T-cell (primary cell): ENCODE measurements at places on chromosomes 4 and X.

GRCh38 chr4:158164768-158165213 lies 8.0 kb downstream of the GASK1B start:
- no peak for DNase-seq

DNA sequence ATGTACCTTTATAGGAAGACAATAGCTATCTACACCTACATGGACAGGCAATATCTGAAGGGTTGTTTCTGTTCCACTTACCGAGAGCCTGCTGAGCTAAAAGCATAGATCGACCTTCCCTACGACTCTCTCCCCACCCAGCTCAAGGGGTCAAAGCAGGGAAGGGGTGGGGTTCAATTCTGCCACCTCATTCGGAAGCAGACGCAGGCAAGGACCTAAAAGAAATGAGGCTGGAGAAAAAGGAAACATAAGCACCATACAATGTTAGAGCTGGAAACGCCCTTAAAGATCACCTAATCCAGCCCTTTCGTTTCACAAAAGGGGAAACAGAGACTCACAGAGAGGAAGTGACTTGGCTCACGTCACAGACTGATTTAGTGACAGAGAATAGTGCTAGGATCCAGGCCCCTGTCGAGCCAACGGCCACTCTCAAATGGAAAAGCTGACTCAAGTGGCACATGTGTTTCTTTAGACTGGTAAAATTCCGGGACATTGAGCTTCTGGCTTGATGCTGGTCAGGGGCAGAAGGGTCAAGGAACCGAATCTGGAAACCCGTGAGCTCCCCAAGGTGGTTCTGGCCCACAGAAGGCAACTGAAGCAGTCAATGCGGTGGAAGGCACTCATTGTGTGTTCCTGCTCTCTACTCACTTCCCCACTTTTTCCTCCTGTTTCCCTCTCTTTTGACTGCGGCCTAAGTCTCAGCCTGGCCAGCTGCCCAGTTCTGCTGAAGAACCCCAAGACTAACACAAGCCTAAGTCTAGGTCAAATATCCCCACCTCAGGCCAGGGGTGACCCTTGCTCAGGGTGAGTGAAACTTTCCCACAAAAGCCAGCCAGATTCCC lies 7.5 kb downstream of the SEPTIN6 start:
- no peak for DNase-seq

DNA sequence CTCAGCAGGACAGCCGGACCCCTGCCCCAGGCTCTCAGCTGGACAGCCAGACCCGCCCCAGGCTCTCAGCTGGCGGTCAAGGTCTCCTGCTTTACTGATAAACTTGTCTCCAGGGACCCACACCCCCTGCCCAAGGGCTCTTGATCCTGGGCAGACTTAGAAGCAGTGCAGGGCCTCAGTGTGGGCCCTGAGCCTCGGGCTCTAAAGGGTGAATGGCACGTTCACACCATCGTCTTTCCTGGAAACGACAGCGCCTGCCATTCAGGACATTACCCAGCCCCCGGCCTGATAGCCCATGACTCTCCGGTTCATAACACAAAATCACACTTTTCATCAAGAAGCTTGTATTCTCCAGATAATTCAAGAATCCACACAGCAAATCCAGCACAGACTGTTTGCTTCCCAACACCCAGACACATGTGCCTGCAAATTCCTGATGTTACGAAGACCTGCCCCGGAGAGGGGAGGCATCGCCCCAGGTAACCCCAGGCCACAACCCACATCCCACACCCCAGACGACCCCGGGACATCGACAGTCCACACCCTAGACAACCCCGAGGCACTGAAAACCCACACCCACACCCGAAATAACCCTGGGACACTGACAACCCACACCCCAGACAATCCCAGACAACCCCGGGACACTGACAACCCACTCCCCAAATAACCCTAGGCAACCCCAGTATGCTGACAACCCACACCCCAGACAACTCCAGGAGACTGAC lies 136.8 kb downstream of the FAM53A start:
- no peak for DNase-seq

DNA sequence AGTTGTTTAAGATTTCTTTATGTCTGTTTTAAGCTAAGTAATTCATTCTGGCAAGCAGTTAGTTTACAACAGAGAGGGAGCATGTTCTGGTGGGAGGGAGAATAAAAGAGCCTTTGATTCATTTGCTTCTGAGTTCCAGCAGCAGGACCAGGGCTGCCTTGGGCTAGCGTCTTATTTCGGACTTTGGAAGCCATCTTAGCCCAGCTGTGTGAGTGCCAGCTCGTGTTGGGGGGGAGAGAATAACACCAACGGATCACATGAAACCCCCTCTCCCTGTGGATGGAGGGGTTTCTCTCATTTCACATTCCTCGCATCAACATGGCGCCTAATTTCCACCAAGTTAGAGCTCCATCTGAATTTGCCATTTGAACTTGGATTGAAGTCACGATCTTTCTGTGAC lies 7.4 kb downstream of the GAB1 start:
- no peak for DNase-seq

- no peak for DNase-seq
These were observed 652.3 kb upstream of the AMOT start for GRCh38 chrX:113492895-113493294.

- DNase-seq, result no peak
These were observed 54.1 kb upstream of the DDIT4L start for GRCh38 chr4:100244347-100244746.

- DNase-seq, result no peak
These were observed 101.8 kb downstream of the HMX1 start for GRCh38 chr4:8769645-8770517.

GRCh38 chr4:34157547-34157946 lies 2086.8 kb downstream of the ARAP2 start:
- no peak for DNase-seq

- no peak for DNase-seq
These were observed 79.4 kb downstream of the RPS6KA6 start for GRCh38 chrX:84108584-84108983.

GRCh38 chr4:55255179-55255578 lies 90.9 kb upstream of the SRD5A3 start:
- DNase-seq, result no peak

- no peak for DNase-seq
These were observed 10.5 kb upstream of the ADD1 start for GRCh38 chr4:2832981-2833670.

GRCh38 chr4:139619644-139620043 lies 46.0 kb upstream of the MGST2 start:
- no peak for DNase-seq

GRCh38 chr4:53942712-53943111 lies 121.7 kb downstream of the CHIC2 start:
- DNase-seq, result no peak

DNA sequence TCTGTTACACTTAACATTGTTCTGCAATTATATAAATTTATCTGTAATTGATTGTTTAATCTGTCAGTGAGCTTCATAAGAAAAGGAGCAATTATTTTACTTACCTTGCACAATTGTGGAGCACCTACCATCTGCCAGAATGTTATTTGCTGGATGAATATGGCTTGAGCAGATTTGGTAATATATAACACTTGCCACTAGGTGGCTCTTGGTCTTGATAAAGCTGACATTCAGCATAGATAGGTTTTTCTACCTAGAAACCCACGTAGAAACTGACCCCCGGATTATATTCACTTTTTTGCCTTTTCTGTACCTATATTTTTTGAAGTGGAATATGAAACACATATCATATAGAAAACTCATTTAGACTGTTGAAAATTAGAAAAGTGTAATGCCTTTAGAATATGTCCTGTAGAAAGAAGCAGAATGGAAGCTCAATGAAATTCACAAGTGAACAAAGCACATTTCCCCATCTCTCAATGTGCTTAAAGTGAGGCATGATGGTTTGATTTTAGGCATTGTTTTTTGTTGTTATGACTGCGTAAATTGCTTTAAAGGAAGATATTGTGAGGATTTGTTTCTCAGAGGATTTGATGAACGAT lies 9.5 kb downstream of the RBPJ start:
- peak; percentile 5 for DNase-seq

- DNase-seq, result no peak
These were observed 96.8 kb upstream of the WDR44 start for GRCh38 chrX:118249146-118249545.

- no peak for DNase-seq
These were observed 173.7 kb downstream of the PTTG2 start for GRCh38 chr4:38133711-38134480.

DNA sequence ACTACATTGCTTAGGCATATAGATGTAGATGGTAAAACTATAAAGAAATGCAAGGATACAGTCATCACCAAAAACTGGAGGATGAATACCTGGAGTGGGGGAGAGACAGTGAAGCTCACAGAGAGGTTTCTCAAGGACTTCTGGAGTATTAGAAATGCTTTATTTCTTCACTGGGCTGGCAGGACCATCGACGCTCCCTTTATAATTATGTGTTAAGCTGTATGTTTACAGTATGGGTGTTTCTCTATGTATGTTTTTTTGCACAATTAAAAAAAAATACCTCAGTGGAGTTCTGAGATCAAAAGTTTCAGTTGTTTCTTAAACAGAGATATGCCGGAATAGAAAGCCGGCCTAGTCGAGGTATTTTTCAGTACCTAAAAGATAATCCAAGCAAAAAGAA lies 201.3 kb downstream of the NSUN7 start:
- DNase-seq, result no peak

DNA sequence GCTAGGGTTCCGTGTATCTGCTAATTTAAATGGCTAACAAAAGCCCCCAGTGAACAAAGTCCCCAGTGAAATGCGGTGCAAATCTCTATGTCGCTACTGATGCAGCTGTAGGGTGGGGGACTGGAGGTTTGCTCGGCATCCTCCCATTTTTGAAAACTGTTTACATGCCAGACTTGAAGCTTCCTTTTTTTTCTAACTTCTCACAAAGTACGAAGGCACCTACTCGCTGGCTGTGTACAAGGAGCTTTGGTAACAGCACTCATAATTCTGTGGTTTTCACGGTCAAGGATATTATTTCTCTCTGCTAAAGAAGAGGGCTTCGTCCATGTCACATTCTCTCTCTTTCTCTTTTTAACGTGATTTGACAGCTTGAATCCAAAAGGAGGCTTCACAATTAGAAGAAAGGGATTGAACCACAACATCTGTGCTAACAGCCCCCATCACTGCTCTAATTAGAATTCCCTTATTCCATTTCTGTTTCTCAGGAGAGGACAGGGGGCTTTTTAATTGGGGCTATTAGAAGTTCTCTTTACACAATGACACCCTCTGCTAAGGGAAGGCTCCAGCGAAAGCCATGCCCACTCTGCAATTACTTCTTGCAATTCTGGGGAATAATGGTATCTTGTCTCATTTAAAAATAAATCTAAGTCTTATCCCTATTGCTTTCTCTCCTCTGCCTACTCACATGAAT lies 46.7 kb downstream of the TMEM156 start:
- DNase-seq, result no peak

DNA sequence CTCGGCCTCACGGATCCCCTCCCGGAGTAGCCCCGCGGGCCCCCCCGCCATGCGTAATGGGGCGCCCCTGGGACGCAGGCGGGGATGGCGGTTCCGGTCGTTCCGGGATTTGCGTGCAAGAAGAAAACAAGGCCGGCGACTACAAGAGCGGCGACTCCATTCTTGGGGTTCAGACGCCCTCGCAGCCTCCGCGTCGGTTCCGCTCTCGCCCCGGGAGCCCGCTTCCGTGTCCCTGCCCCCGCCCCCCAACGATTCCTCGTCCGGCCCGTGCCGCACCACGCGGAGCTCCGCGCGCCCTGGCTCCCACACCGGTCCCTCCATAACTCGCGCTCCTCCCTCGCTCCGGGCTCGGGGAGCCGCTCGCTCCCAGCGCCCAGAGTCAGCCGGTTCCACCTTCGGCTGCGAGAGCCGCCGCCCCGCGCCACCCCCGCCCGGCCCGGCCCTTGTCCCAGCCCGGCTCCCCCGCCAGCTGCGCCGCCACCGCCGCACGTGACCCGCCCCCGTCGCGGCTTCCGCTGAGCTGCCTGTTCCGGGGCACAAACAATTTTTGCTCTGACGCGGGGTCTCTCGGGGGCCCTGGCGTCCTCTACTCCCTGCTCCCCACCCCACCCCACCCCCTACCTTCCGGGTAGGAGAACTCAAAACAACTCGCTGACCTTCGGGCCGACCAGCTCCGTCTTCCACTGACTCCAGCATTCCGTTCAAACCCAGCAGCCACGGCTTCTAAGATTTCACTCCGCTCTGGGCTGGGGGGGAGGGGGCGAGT lies 78.8 kb upstream of the BCOR start:
- peak; percentile 78 for DNase-seq

GRCh38 chr4:137610960-137611359 lies 78.7 kb upstream of the PCDH18 start:
- DNase-seq, result no peak

- DNase-seq, result no peak
These were observed 113.9 kb downstream of the CT47B1 start for GRCh38 chrX:120761810-120762209.

GRCh38 chrX:259692-260355 lies 21.4 kb upstream of the PLCXD1 start:
- no peak for DNase-seq

DNA sequence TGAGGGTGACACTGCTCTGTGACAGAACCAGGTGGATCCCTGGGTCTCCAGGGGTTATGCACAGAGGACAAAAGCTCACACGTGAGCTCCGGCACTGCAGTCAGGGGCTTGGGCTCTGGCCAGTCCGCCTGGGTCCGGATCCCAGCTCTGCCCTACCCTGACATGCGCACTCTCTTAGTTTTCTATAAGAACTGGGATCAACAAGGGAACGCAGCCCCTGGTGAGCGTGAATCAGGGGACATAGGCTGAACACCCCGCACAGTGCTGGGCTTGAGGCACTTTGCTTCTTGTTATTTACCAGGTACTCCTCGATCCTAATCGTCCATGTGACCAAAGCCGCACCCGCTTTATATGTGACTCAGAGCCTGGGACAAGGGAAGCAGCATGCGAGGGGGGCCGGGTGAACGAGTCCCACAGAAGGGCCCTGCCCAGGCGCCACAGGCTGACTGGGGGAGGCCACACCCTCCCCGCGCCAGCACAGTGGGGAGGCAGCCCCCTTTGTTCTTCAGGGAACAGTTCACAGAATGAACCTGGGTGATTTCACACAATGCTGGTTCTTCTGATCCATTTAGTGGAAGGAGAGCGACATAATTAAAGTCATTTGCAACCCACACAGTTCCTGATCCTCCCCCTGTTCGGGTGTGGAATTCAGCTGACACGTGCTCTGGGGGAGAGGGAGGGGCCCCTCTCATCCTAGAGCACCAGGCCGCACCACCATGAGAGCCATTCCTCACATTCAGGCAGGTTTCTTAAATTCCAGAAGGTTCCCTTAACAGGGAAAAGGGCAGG lies 55.5 kb downstream of the WFS1 start:
- no peak for DNase-seq

- no peak for DNase-seq
These were observed 30.1 kb downstream of the NOP14 start for GRCh38 chr4:2932951-2933565.

DNA sequence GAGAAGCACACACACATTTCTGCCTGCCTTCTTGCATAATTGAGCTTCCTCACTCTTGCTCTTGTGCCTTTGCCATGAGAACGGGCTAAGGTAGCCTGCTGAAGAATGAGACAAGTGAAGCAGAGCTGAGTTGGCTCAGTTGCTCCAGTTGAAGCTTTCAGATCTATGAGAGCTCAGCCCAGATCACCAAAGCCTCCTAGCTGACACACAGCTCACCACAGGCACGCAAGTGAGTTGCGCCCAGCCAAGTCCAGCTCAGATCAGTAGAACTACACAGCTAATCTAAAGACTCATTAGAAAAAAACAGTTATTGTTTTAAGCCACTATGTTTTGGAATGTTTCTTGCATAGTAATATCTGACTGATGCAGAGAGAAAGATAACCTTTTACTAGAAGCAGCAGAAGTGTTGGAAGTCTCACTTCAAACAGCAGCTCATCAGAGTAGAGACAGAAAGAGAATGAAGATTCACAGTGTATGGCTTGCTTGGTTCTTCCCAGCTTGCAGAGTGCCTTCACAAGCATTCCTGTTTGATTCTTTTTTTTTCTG lies 362.4 kb downstream of the MID1IP1 start:
- DNase-seq, result no peak
